ENCODE measurements at places on chromosomes 5 and 9. TPM values are rescaled to one million over a fixed set of nuclear protein-coding genes. Genes with fewer than 3 reads are reported as not detected.

EIF4E1B gene
- not detected for total RNA-seq

FAM151B gene
- total RNA-seq, result 5.0 TPM

FOXD4 gene
- total RNA-seq, result 0.17 TPM

ADAMTS12 gene
- total RNA-seq, result 12.1 TPM

CACNA1B gene
- total RNA-seq, result under 0.01 TPM

C5orf34 gene
- total RNA-seq, result 1.3 TPM

KIF4B gene
- total RNA-seq, result 0.15 TPM

CNTNAP3B gene
- 1.2 TPM for total RNA-seq

ADAMTS13 gene
- total RNA-seq, result 6.0 TPM

PRR16 gene
- 9.3 TPM for total RNA-seq

TPPP gene
- total RNA-seq, result 0.66 TPM

FOXB2 gene
- not detected for total RNA-seq

GKAP1 gene
- 0.66 TPM for total RNA-seq

PPP3R2 gene
- not detected for total RNA-seq

IL3 gene
- not detected for total RNA-seq

OR1Q1 gene
- total RNA-seq, result not detected

IGIP gene
- total RNA-seq, result 11.9 TPM

ZBED3 gene
- 2.8 TPM for total RNA-seq

IFNA21 gene
- not detected for total RNA-seq

PAPPA gene
- total RNA-seq, result 8.7 TPM

MARVELD2 gene
- 0.17 TPM for total RNA-seq

S1PR3 gene
- 12.8 TPM for total RNA-seq

PCDHB7 gene
- under 0.01 TPM for total RNA-seq

FOXD4L6 gene
- not detected for total RNA-seq

CCNI2 gene
- total RNA-seq, result not detected

All from smooth muscle cell of trachea (primary cell).